ENCODE measurements at places on chromosomes 5 and 9.

- H3K4me1 ChIP-seq = peaks cover 55% of the 10 kb centered on the region
- H3K27ac ChIP-seq = peak overlapping the region; percentile 45
- no peaks in the 10 kb centered on the region for H3K27me3 ChIP-seq
- DNase-seq = no peak
These were observed 10.8 kb downstream of the KLF9 start for GRCh38 chr9:70403618-70404025.

DNA sequence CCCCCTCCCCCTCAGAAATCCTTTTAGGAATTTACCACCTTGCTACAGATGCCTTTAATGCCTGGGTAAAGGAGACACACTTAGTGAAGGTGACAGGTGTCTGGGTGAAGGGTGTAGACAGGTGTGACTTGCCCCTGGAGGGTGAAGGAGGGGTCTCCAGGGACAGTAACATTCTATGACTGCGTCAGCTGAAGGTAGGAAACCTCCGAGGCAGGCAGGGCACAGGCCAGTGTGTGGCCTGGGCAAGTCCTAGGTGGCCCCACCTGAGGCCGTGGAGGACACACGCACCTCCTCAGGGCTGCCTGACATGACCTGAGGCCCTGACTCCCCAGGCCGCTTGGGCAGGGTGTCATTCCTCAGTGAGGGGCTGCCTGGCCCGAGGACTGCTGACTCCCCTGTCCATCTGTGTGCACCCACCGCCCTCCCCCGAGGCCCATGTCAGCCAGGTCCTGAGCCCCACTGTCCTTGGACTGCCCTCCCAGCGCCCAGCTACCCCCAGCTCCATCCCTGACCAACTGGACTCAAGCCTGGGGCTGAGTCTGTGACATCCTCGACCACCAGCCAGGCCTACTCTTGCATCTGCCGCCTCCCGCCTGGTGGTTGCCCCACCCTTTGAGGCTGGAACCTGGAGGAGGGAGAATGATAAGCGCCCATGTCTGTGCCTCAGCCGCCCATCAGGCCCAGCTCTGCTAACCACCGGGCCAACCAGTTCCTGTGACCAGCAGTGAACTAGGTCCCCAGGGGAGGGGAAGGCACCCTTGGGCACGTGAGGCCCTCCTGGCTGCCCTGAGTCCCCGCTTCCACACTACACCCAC lies 18.4 kb downstream of the CARD19 start:
- H3K36me3 ChIP-seq = peaks cover 12% of the 10 kb centered on the region
- H3K4me1 ChIP-seq = peaks cover 12% of the 10 kb centered on the region
- DNase-seq = no peak
- no peak overlapping the region for H3K27ac ChIP-seq
- H3K27me3 ChIP-seq = no peaks in the 10 kb centered on the region

DNA sequence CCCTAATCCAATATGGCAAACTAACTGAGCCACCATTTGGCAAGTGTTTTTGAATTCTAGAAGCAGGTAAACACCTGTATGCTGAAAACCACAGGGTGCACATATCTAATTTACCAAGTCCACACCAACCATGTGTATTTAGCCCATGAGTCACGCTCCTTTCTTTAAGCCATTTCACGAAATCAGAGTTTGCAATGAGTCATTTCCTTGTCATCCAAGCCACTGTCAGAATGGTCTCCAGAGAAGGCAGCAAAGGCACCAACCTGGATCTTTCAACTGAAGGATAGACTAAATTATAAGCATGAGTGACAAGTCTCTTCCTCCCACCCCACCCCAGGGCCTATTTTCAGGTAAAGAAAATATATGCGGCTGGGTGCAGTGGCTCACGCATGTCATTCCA lies 110.0 kb downstream of the PAX5 start:
- H3K4me3 ChIP-seq = peak overlapping the region; percentile 17
- H3K27ac ChIP-seq = peak overlapping the region; percentile 68
- H3K36me3 ChIP-seq = peaks cover 2% of the 10 kb centered on the region
- no peaks in the 10 kb centered on the region for H3K27me3 ChIP-seq
- peaks cover 44% of the 10 kb centered on the region for H3K4me1 ChIP-seq

- no peak overlapping the region for H3K4me3 ChIP-seq
- peak; percentile 40 for DNase-seq
- H3K4me1 ChIP-seq = peaks cover 3% of the 10 kb centered on the region
- no peak overlapping the region for H3K27ac ChIP-seq
- H3K36me3 ChIP-seq = no peaks in the 10 kb centered on the region
- H3K27me3 ChIP-seq = no peaks in the 10 kb centered on the region
These were observed 22.4 kb downstream of the ELOVL7 start for GRCh38 chr5:60821488-60822284.

GRCh38 chr9:120434532-120434931 lies 145.4 kb downstream of the CDK5RAP2 start:
- H3K36me3 ChIP-seq = peaks cover 59% of the 10 kb centered on the region
- no peak overlapping the region for H3K4me3 ChIP-seq
- peaks cover 25% of the 10 kb centered on the region for H3K4me1 ChIP-seq
- no peak overlapping the region for H3K27ac ChIP-seq
- DNase-seq = no peak

DNA sequence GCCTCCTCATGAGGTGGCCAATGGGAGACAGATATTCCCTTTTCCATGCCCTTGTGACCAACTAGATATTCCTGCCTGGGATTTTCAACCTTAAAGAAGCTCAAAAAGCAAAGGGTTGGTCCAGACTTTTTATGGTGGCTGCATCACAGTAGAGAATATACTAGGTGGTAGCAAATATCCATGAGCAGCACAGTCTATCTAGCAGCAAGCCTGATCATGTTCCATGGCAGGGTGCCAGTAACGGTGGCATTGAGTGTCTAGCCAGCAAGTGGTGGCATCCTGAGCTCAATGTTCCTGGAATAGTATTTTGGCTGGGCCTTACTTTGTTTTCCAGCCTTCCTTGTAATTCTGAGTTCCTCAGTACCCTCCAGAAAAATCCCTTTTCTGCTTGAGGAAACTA lies 25.8 kb downstream of the CDC25C start:
- H3K36me3 ChIP-seq = peaks cover 4% of the 10 kb centered on the region
- peaks cover 4% of the 10 kb centered on the region for H3K4me1 ChIP-seq
- no peak overlapping the region for H3K27ac ChIP-seq
- H3K27me3 ChIP-seq = no peaks in the 10 kb centered on the region
- DNase-seq = no peak
- H3K4me3 ChIP-seq = no peak overlapping the region

GRCh38 chr5:1594357-1595106 lies 70.8 kb upstream of the LPCAT1 start:
- H3K27me3 ChIP-seq = peaks cover 1% of the 10 kb centered on the region
- peak overlapping the region; percentile 81 for H3K4me3 ChIP-seq
- peak; percentile 86 for DNase-seq
- H3K36me3 ChIP-seq = peaks cover 5% of the 10 kb centered on the region

- no peak overlapping the region for H3K4me3 ChIP-seq
- H3K36me3 ChIP-seq = no peaks in the 10 kb centered on the region
- H3K4me1 ChIP-seq = no peaks in the 10 kb centered on the region
- no peaks in the 10 kb centered on the region for H3K27me3 ChIP-seq
- H3K27ac ChIP-seq = no peak overlapping the region
These were observed 730.9 kb upstream of the TYRP1 start for GRCh38 chr9:11962327-11962726.

DNA sequence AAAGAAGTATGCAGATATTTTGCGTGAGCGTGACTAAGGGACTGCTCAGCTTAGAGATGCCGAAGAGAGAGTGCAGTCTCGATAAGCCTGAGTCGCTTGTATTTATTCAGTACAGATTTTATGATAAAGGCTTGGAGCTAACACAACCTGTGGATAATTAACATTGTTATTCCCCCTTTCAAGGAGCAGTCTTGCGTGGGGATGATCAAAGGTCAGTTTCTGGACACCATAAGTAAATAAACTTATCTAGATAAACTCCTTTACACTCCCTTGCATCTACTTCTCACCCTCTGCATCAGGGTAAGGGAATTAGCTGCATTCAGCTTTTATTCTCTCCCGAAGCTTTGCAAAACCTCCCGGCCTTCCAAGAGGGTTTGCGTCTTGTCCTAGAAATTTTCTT lies 357.8 kb upstream of the ST8SIA4 start:
- no peak overlapping the region for H3K4me3 ChIP-seq
- no peaks in the 10 kb centered on the region for H3K4me1 ChIP-seq
- no peaks in the 10 kb centered on the region for H3K27me3 ChIP-seq
- H3K36me3 ChIP-seq = no peaks in the 10 kb centered on the region
- H3K27ac ChIP-seq = no peak overlapping the region

DNA sequence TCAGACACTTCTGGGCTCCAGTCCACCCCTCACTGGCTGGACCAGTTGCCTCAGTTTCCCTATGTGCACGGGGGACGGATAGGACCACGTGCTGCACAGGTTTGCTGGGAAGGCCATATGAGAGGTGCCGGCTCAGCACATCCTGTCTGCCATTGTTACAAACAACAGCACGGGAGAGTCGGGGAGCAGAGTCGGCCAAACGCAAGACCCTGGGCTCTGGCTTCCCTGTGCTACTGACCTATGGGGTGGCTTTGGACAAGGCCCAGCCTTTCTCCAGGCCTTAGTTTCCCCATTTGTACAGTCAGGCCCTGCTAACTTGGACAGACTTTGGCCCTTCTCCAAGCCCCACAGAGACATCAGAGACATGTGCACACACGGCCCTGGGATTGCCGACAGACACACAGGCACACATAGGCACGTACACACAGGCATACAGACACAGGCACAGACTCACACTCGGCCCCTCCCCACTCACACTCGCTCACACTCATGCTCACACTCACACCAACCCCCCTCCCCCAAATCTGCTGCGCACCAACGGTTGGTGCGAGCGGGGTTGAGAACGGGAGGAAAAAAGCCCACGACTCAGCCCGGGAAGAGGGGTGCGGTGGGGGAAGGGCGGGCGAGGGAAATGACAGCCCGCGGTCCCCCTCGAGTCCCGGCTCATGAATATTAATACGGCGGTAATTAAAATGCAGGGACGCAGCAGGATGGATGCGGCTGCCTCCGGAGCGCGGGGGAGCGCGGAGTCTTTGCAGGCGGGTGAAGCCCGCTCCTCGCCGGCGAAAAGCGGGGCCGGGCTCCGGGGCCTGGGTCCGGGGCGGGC lies 133.0 kb downstream of the C9orf50 start:
- H3K4me1 ChIP-seq = peaks cover 62% of the 10 kb centered on the region
- H3K36me3 ChIP-seq = peaks cover 28% of the 10 kb centered on the region
- H3K27me3 ChIP-seq = no peaks in the 10 kb centered on the region
- DNase-seq = peak; percentile 79

DNA sequence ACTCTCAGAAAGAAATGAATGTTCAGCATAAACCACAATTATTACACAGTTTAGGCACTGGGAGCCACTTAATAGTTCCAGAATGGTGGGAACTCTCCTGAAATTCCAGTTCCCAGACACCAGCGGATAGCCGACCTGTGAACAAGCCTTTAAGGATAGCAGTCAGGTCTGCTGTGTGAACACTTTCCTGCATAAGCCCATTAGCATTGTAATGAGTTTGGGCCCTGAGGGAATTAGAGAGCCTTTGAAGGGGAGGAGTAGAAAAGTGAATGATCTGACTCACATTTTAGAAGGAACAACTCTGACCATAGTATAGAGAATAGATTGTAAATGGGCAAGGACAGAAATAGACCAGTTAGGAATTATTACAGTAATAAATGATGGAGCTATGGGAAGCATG lies 189.1 kb downstream of the ADGRV1 start:
- no peak overlapping the region for H3K27ac ChIP-seq
- no peaks in the 10 kb centered on the region for H3K4me1 ChIP-seq
- no peak overlapping the region for H3K4me3 ChIP-seq
- DNase-seq = no peak
- H3K36me3 ChIP-seq = no peaks in the 10 kb centered on the region

- H3K27ac ChIP-seq = peak overlapping the region; percentile 83
- DNase-seq = peak; percentile 67
- peak overlapping the region; percentile 84 for H3K4me3 ChIP-seq
- H3K36me3 ChIP-seq = peaks cover 35% of the 10 kb centered on the region
- H3K4me1 ChIP-seq = peaks cover 66% of the 10 kb centered on the region
- H3K27me3 ChIP-seq = no peaks in the 10 kb centered on the region
These were observed 1.7 kb downstream of the CCDC69 start for GRCh38 chr5:151222054-151222789.

DNA sequence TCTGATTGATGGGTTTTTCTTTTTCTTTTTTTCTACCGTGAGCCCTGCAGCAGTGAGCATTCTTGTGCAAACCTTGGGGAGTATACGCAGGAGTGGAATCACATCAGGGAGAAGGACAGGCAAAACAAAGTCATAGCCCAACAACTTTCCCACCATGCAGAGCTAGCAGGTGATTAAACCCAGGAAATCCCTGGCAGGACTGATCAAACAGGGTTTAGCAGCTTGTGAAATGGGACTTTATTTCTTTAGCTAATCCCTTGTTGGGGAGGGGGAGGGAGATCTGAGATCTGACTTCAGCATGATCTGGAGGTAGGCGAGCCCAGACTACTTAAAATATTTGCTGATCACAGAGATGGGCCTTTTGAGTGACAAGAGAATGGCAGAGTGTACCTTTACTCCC lies 162.0 kb upstream of the GLRA1 start:
- no peak for DNase-seq
- no peak overlapping the region for H3K27ac ChIP-seq
- no peaks in the 10 kb centered on the region for H3K27me3 ChIP-seq
- H3K36me3 ChIP-seq = no peaks in the 10 kb centered on the region
- no peaks in the 10 kb centered on the region for H3K4me1 ChIP-seq
- no peak overlapping the region for H3K4me3 ChIP-seq

GRCh38 chr5:1009359-1010180 lies 968 bp downstream of the NKD2 start:
- no peaks in the 10 kb centered on the region for H3K36me3 ChIP-seq
- H3K27me3 ChIP-seq = peaks cover 35% of the 10 kb centered on the region
- H3K4me1 ChIP-seq = peaks cover 6% of the 10 kb centered on the region

GRCh38 chr5:100791391-100791790 lies 111.7 kb downstream of the ST8SIA4 start:
- DNase-seq = no peak
- peaks cover 4% of the 10 kb centered on the region for H3K36me3 ChIP-seq
- H3K27me3 ChIP-seq = peaks cover 3% of the 10 kb centered on the region
- no peak overlapping the region for H3K4me3 ChIP-seq

- DNase-seq = no peak
- H3K27me3 ChIP-seq = no peaks in the 10 kb centered on the region
- no peaks in the 10 kb centered on the region for H3K4me1 ChIP-seq
- H3K27ac ChIP-seq = no peak overlapping the region
- H3K36me3 ChIP-seq = no peaks in the 10 kb centered on the region
- no peak overlapping the region for H3K4me3 ChIP-seq
These were observed 62.4 kb upstream of the SPTLC1 start for GRCh38 chr9:92177591-92177990.

GRCh38 chr5:257148-257547 lies 14.3 kb upstream of the PDCD6 start:
- no peak for DNase-seq
- H3K27ac ChIP-seq = no peak overlapping the region
- no peaks in the 10 kb centered on the region for H3K27me3 ChIP-seq
- no peaks in the 10 kb centered on the region for H3K4me1 ChIP-seq
- H3K36me3 ChIP-seq = peaks cover 51% of the 10 kb centered on the region
- no peak overlapping the region for H3K4me3 ChIP-seq

DNA sequence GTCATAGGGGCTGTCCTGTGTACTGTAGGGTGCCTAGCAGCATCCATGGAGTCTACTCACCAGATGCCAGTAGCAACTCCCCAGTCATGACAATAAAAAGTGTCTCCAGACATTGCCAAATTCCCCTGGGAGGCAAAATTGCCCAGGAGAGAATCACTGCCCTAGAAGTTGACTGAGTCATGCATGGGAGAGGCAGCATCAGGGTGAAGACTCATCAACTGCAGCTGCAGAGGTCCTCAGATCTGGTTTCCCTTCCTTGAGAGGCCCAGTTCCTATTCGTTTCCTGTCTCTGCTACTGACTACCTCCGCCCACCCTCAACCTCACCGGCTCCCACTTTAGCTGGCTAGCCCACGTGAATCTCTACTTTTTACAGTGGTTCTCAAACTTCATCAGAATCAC lies 88.6 kb upstream of the AGXT2 start:
- no peak for DNase-seq
- H3K27me3 ChIP-seq = peaks cover 20% of the 10 kb centered on the region
- no peaks in the 10 kb centered on the region for H3K4me1 ChIP-seq

GRCh38 chr9:124602632-124603031 lies 95.4 kb upstream of the NR5A1 start:
- H3K36me3 ChIP-seq = no peaks in the 10 kb centered on the region
- no peaks in the 10 kb centered on the region for H3K4me1 ChIP-seq
- H3K4me3 ChIP-seq = no peak overlapping the region
- DNase-seq = no peak
- H3K27ac ChIP-seq = no peak overlapping the region

Measured in activated CD4-positive, alpha-beta T cell treated with anti-CD3 and anti-CD28 coated beads, Interleukin-2, amount 10 ng/mL, durations not matched to agents 24 days and 14 days (primary cell).